Stimulated activated naive B cell treated with anti-CD40 and anti-IgM and Interleukin-4, amounts not matched to agents 10 μg/mL and 1 μg/mL and 100 μg/mL, for 72 hours (primary cell): ENCODE measurements at places on chromosomes 7 and 10.

DNA sequence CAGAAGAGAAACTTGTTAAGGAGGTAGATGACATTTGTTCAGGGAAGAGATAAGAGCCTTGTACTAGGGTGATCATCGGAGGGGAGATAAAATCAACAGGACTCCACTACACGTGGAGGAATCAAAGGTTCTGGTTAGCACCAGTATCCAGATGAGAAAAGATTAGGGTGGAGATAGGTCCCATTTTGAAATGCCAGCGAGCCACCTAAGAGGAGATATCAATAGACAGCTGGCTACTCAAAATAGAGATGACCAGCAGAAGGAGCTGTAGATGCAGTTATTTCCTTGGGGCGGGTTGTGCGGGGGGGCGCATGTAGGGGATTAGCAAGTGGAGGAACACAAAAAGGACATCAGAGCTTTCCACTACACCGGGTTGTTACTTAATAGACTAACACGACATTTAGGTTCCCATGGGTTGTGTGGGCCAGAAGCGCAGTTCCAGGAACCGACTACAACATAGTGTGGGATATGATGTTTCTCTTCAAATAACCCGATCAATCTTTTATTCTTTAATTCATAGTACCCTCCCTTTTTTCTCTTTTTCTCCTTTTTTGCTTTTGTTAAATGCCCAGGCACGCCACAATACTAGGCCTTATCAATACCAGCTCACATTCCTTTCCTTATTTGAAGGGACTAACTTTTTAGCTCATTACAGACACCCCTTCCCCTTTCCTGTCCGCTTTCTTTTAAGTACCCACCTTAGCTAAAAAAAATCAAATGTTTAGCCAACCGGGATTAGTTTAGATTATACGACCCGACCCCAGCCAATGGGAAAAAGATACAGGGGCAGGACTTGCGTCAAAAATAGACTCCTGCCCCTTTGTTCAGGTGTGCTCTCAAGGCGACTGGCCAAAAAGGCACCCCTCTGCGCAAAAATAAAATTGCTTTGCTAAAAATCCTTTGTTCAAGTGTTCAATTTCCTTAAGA is 2.0 kb upstream of the KIF11 start:
- DNase-seq: peak; percentile 28

- DNase-seq: no peak
Observed at GRCh38 chr10:43136432-43136831, 1.8 kb upstream of the CSGALNACT2 start.

GRCh38 chr10:95559471-95559870 is 1.7 kb downstream of the SORBS1 start:
- no peak for DNase-seq

GRCh38 chr7:129877146-129877792 is 75.5 kb downstream of the UBE2H start:
- no peak for DNase-seq

- no peak for DNase-seq
Observed at GRCh38 chr10:100522945-100523344, 3.3 kb upstream of the SEC31B start.

DNA sequence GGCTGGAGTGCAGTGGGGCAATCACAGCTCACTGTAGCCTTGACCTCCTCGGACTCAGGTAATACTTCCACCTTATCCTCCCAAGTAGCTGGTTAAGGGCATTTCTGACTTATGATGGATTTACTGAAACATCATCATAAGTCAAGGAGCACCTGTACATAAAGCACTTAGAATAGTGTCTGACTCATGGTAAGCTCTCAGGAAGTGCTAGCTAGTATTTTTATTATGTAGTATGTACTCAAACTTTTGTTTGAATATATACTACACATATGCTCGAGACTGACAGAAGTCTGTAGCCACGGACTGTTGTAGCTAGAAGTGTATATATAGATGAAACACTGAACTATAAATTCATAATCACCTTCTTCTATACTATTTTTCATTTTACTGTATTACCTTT is 107.5 kb upstream of the DNAJB12 start:
- no peak for DNase-seq

DNA sequence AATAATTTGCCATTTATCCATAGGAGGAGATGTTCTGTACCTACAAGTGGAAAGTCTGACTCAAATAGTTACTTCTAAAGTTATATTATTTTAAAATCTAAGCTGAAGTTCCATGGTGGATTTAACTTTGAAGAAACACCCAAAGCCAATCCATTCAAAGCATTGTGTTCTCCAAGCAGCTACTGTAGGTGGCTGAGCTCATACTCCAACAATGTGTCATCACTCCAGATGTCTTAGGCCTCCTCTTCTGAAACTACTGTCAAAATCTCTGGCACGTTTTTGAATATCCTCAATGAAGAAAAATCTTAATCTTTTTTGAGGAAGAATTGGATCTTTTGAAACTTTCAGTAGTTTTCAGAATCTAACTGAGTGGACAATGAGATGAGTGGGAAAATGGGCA is 169.1 kb downstream of the PTEN start:
- DNase-seq: no peak

DNA sequence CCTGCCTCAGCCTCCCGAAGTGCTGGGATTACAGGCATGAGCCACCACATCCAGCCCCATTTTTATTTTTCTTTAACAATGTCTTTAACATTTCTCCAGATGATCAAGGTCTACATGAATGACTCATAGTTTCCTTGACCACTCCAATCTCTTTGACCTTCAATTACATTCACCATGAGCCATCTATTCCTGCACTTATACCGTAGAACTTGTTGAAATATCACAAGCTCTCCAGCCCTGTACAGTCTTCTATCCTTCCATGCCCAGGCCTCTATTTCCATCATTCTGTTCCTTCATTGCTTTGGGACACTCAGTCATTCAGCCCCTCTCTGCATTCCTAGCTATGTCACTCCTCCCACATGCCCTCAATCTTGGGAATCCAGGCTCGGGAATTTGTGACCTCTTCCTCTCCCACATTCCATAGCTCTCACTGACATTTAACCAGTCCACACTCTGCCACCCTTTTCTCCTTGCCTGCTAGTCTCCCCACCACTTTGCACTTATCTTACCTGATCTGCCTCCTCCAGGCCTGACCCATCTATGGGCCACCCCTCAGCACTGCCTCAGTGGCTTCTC is 151.8 kb upstream of the STK17A start:
- DNase-seq: no peak

DNA sequence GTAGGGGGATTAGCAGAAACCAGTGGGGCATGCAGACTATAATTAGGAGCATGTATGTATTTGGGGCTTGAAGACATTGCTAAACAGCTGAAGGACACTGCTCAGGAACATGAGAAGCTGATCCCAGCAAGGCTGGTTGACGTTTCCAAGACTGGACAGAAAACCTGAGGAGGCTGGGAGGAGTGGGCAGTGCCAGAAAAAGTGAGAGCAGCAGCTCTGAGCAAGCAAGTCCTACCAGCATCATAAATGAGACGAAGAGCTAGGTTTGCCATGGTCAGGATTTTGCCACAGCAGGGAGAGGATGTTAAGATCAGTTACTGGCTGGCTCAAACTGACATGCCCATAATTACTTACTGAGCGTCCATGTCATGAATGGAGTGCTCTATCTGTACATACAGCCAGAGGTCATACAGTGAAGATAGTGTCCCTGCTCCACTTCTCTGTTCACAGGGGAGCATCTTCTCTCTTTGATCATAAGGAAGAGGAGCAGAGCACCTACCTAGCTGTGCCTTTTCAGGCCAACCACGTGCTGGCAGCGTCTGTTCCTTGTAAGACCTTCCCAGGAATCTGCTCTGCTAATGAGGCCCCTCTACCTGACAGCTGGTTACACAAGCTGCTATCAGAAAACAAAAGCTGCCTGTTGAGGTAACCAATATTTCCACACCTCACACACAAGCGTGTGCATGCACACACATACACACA is 44.7 kb downstream of the PDE1C start:
- no peak for DNase-seq

DNA sequence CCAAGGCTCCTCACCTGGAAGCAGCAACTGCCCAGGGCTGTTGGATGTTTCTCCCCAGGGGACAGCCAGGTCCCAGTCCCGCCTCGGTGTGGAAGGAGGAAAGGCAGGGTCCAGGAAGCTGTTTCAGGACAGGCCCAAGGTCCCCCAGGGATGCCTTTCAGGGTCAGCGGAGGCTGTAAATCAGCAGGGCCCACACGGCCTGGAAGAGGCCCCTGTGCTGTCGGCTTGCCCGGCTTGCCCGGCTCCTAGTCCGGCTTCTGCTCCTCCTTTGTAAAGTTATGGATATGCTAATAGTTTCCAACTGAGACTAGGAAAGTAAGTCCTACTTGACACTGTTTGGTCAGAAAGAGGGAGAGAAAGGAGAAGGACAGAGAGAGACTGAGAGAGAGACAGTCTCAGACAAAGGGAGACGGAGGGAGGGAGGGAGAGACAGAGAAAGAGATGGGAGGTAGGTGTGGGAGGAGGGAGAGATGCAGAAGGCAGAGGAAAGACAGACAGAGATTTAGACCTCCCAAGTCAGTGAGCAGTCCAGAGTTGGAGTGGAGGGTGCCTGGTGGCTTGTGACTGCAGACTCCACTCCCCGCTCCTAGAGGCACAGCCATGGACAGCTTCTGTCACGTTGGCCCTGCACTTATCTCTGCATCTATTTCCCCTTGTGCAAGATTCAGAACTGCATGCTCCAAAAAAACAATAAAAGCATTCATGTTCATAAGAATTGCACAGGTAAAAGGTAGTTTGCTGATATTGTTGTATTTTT is 10.5 kb downstream of the IKZF1 start:
- no peak for DNase-seq

GRCh38 chr10:48814933-48815332 is 124.7 kb downstream of the LRRC18 start:
- DNase-seq: no peak

DNA sequence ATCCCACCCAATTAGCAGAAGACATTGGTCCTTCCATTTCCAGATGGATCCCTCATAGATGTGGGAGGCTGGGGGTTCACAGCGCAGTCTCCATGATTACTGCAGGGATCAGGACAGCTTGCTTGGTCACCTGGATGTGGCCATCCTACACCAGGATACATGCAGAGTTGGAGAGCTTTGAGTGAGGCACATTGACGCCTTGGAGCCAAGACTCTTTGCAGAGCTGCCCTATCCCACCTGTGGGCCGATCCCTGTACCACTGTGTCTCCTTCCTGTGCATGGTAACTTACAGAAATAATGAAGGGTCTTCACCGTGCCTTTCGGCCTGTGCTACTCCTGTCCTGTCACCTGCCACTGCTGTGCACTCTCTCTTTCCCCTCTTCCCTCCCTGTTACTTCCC is 444.8 kb downstream of the GLRX3 start:
- no peak for DNase-seq

DNA sequence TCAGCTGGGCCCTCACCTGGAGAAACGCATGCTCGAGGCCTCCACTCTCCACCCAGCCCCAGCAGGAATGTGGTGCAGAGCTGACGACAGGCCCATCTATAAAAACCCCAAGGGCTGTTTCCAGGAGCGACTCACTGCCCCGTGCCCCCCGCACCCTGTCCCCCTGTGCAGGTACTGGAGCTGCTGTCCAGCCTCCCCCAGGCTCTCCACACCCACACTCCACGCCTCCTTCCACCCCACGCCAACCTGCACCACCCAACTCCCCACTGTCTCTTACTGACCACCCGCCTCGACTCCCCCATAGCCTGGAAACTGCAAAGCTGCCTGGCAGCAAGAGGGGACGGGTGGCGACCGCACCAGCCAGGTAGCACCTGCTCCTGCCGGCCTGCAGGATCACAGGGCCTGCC is 43.3 kb downstream of the DIP2C start:
- DNase-seq: no peak

DNA sequence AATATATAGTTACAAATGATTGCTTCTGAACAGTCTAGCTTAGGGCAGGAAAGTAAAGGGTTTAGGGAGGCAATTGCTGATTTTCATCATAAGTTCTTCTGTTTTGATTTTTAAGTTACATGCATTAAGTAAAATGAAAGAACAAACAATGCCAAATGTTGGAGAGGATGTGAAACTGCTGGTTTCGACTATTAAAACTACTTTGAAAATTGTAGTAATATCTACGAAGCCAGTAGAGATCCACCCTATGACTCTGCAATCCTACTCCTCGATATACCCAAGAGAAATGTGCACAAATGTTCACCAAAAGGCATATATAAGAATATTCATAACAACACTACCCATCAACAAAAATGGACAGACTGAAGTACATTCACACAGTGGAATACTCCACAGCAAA is 24.3 kb downstream of the PDZD8 start:
- no peak for DNase-seq

GRCh38 chr10:89351412-89351779 is 23.6 kb downstream of the IFIT3 start:
- no peak for DNase-seq

- no peak for DNase-seq
Observed at GRCh38 chr10:48509974-48510692, 94.7 kb downstream of the ARHGAP22 start.

DNA sequence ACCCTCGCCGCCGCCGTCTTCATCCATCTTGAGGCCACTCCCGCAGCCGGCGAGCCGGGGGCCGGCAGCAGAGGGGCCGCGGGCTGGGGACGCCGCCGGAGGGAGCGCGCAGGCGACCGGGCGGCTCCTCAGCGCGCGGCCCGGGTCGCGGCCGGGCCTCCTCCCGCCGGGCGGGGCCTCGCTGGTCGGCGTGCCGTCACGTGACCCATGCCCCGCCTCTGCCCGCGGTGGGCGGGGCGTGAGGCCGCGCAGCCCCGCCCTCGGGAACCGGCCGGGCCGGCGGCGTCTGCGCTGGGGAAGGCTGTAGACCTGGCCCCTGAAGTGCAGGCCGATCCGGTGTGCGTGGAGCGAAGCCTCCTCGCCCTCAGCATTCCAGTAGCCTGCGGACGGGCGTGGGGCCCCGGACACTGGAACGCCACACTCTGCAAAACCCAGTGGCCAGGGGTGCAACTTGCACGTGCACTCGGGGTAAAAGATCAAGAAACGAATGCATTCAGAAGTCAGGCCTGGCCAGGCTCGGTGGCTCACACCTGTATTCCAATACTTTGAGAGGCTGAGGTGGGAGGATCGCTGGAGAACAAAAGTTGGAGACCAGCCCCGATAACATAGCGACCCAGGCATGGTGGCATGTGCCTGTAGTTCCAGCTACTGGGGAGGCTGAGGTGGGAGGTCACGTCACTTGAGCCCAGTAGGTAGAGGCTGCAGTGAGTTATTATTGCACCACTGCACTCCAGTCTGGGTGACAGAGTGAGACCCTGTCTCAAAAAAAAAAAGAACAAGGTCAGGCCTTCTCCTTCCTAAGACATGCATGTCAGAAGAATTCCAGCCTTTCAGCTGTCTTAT is at the start of gene CYTH3:
Gene CYTH3 (minus strand): TSS at position 144 of the 843 bp plus-strand sequence. CDS start 117 bp downstream, at position 27.
- DNase-seq: peak; percentile 81

DNA sequence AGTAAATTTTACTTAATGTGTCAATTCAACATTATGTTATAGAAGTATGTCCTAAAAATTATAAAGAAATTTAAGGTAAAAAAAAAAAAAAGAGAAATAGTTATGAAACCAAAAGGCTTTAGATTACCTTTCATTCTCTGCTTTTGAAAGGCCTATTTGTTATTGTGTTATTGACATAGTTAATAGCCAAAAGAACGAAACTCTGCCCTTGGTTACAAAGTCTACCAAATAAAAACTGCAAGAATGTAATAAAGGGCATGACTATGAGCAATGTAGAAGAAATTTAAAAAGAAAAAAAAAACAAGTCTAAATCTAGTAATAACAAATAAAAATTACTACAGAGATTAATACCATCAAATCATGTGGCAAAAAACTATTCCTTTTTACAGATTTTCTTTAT is 10.6 kb downstream of the ACBD5 start:
- no peak for DNase-seq
